ENCODE measurements at places on chromosomes 4 and X.
A peak's percentile ranks its signal among the peaks of the same experiment; 100 is the strongest.

DNA sequence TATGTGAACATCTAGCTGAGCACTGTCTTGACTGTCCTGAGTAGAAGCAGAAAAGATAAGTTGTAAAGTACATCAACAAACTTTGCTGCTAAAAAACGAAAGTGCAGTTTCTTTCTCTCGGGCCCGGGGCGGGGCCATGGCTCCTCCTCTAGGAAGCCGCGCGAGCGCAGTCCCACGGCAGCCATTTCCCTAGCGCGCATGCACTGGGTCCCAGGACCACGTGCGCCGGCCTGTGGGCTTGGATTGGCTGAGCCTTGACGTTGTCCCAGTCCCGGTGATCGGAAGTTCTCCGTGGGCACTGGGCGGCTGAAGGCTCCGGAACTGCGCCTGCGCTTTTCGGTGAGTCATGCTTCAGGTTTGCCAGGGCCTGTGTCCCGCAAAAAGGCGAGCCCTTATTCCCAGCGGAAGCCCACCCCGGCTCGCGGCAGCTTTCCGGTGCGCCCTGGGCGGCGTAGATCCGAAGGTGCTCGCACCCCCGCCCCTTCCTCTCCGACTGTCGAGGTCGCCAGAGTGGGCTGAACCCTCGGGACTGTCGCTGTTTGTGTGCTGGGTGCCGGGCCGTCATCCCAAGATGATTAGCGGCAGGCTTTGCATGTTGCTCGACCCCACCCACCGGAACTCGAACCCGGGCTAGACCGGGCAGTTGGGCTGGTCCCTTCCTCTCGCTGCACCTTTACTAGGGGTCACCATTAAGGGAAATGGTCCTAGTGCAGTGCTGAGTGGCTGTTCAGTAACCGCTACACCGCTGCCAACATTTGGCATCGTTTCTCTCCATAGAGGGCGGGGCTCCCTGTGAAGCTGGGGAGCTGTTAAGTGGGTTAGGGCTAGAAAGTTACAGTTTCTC is at the start of gene TCEANC:
Gene TCEANC, plus strand, starts transcription at position 292 of the 844 bp plus-strand sequence. CDS start 9,368 bp downstream, outside the sequence.
- peak; percentile 62 for DNase-seq

DNA sequence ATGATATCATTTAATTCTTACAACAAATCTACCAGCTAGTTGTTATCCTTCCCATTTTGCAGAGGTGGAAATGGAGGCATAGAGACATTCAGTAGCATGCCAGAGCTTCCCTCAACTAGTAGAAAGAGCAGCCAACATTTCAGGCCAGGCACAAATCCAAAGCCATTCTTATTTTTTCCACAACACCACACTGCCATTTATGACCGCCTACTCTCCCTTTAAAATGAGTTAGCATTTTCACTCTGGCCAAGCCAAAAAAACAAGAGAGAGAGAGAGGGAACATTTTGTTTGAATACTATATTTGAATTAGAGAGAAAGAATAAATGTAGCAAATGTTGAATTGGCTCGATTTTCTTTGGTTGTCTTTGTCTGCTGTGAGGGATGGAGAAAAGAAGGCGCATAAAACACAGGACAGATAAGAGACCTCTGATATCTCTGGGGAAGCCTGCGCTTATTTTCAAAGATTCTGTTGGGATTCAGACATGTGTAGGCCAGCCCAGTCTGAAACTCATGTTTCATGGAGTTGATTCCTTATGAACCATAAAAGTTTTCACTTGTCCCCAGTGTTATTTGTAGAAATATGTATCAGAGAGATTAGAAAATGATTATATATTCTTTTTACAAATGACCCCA is 265.7 kb downstream of the RAB28 start:
- no peak for DNase-seq

DNA sequence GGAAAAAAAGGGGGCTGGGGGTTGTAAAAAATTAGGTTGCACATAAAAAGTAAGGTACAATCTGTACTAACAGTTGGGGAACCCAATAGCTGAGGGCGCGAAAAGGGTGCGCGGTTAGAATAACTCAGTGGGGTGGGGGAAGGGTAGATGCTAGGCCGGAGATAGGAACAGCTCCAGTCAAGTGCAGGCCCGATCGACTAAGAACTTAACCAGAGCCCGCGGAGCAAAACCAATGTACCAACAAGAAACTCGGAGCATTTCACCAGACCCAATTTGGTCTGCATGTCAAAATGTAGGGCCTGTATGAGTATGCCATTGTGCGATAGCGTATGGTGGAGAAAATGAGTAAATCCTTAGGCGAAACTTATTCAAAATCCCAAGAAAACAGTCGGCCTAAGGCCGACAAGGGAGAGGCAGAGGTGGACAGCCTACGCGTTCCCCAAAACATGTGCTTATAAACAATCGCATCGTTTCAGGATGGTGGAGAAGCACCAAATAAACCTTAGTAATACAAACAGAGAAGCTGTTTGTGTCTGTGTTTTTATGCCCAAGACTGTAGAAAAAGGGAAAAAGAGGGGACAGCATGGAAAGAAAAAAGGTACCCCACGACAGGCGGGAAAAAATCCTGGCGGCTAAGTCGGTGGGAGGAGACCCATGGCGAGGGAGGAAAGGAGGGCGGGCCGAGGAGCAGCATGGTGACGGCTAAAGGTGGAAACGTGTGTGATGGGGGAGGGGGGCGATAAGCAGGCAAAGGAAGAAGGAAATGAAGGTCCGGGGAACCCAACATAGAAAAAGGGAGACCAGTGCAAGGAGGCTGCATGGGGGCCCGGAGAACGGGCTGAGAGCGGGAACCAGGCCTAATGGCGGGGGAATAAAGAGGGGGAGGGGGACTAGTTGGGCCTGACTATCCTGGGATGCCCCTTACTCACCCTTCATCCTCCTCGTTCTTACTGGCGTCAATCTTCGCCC is 990 bp downstream of the HNRNPD start:
- peak; percentile 29 for DNase-seq

- no peak for DNase-seq
These were observed 96.5 kb upstream of the BEND4 start for GRCh38 chr4:42248972-42249371.

DNA sequence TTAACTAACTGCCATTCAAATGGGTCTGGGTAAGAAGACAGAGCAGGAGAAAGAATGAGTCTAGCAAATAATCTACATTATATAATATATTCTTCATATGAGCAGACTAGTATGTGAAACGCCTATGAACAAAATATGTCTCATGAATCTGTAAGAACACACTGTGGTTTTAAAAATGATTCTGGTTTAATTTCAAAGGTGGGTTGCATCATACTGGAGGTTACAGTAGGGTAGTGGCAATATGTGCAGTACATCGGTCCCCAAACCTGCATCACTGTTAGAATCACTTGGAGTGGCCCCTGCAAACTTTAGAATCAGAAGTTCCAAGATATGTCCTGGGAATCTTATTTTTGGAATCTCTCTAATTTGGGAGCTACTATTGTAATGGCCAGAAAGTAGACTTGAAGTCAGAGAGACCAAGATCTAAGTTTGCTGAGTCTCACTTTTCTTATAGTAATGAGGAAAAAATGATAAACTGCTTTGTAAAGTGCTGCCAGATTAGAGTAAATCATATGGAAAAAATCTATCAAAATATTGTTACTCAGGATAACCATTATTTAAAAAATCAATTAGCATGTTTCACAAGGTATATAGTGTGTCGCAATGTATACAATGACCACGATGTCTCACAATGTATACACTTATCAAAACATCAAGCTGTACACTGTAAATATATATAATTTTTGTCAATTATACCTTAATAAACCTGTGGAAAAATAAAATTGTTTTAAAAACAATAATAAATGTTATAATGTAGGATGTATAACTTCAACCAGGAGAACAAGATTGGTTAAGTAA is 37.9 kb upstream of the ARSJ start:
- no peak for DNase-seq

DNA sequence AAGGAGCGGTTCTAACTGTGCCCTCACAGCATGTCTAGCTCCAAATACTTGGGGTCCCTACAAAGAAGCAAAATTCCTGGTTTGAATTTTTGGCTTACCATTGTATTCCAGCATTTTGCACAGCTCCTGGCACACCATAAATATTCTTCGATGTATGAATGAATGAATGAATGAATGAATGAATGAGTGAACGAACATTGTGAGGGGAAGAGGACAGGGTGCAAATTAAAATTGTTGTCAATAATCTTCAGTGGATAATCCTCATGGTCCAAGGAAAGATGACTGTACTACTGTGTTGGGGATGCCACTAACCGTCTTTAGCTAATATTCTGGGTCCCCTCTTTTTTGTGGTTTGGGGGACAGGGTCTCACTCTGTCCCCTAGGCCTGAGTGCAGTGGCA is 110.9 kb upstream of the MAP3K15 start:
- no peak for DNase-seq

DNA sequence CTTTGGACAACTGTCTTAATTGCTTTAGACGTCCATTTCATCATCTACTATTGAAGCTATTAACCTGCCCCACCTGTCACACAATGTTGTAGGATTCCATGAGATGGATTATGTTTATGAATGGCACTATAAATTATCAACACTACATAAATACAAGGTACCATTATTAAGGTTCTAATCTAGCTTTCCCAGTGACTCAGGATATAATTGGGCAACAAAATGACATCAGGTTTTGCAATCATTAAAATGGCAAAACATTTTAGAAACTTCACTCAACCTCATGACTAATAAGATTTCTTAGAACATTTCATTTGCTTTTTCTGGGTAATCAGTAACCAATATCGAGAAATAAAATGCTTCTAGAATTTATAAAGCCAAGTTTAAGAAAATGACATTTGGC is 9.2 kb downstream of the HOPX start:
- no peak for DNase-seq

GRCh38 chr4:169617306-169617705 is 3.1 kb upstream of the CLCN3 start:
- DNase-seq = no peak

DNA sequence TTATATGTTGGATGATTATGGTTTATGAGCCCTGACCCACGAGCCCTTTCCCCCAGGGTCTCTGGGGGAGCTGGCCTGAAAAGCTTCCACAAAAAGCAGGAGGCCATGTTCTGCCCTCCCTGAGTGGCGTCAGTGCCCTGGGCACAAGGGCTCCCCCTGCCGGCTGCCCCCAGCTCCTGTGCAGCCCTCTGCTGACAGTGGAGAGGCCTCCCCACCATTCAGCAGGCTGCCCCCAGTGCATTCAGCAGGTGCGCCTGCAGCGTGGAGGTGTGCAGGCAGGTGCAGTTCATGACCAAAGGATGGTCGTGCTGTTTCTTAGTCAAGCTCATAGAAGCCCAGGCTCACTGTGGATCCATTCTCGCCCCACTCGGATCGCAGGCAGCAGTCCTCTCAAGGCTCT is 12.5 kb upstream of the S100P start:
- DNase-seq = no peak

DNA sequence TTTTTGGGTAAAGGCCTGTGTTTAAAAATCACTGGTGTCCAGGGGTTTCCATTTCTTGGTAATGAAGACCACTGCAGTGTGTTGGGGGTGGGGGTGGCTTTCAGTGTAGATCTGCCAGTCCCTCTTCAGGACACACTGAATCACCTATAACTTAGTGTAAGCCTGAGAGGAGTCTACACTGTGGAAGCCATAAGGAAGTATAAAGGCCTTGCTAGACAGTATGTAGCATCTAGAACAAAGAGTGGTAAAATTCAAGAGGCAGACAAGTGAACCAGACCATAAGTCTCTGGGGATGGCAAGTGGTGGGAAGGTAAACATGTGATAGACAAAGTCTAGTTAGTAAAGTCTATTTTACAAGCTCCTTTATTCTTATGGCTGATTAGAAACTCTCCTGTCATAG is 191.8 kb downstream of the CCNG2 start:
- no peak for DNase-seq

- no peak for DNase-seq
These were observed 183.7 kb downstream of the NR3C2 start for GRCh38 chr4:148258535-148258934.

GRCh38 chr4:100848841-100849240 is 331.0 kb upstream of the EMCN start:
- DNase-seq = no peak

DNA sequence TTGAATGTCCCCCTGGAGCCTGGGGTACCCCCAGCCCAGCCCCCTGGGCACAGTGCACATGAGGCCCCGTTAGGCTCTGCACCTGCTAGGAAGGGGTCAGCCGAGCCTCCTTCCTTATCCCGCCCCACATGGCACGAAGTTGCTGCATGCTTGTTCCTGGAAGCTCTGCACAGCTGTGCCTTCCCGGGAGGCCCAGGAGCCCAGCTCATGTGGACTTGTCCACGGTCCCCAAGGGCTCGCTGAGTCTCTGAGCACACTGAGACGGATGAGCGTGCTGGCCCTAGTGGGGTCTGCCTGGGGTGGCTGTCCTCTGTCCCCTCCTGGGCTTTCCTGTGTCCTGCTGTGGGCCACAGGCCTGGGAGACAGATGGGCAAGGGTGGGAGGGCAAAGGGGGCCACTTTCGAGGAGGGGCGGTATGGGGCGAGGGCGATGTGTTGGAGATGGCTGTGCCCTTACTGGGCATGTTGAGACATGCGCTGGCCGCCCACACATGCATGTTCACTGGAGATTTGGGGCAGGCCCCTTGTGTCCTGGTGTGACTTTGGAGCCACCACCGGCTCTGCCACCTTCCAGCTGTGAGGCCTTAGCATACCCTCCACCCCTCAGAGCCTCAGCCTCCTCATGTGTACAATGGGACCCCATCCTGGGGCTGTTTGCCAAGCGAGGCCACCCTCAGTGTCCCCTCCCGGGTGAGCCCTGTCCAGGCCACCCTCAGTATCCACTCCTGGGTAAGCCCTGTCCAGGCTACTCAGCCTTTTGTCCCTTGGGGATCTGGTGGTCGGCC is 237.6 kb downstream of the AFAP1 start:
- DNase-seq = no peak

- no peak for DNase-seq
These were observed at the start of gene CXorf65 for GRCh38 chrX:71106427-71106826. TSS of gene CXorf65 (minus strand) at chrX:71106740. CDS start at chrX:71106556, 184 bp downstream.

GRCh38 chr4:36551697-36552214 is 270.3 kb downstream of the DTHD1 start:
- no peak for DNase-seq

DNA sequence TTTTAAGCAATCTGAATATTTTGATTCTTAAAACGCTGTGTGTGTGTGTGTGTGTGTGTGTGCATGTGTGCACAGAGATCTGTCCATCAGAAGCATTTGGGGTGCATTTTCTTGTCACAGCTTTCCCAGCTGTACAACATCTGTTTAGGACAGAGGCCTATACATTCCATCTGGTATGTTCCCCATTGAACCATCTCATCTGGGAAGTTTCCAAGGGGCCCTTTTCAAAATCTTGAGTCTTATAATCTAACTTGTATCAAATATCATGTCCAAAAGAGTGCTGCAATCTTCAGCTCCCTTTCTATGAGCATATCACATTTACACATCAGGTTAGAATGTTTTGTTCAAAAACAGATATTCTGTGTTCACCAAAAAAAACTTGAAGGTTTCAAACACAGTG is 16.5 kb upstream of the MID1 start:
- DNase-seq = no peak
